ENCODE measurements at places on chromosomes 11 and 22.

DNA sequence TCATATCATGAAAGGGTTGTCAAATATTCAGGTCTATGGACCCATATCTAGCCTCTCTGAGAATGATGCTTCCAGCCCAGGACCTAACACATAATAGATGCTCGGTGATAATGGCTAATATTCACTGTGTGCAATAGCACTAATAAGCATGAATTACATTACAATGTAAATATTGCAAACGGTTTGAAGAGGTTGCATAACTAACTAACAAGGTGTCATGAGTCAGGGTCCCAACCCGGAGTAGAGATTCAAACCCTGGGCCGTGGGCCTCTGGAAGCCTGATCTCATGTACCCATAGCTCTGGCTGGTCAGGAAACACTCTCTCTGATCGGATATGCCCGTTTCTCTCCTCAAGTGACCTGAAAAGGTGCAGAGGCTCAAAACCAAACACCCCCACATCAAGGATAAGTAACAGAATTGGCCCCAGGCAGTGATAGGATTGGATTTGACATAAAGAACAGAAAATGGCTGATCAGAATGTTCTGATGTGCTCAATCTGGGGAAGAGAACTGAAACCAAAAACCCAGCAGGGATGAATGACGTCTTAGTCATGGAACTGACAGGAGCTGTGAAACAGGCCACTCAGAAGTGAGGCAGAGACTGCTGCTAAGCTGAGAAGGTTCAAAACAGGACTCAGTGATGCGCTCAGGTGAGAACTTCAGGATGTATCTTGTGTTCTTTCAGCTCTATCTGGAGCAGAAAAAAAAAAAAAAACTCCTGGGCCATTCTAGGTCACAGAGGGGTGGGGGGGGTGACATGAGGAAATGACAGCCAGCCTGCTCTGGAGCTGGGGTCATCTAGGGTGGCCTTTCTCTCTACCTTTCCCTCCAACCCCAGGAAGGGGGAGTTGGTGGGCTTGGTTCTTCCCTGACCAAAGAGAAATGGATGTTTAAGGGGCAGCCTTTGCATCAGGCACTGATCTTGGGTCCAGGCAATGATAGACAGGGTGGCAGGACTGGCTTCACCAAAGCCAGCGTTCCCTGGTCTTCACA lies 6.6 kb upstream of the KCTD17 start:
- peak; percentile 22 for DNase-seq

DNA sequence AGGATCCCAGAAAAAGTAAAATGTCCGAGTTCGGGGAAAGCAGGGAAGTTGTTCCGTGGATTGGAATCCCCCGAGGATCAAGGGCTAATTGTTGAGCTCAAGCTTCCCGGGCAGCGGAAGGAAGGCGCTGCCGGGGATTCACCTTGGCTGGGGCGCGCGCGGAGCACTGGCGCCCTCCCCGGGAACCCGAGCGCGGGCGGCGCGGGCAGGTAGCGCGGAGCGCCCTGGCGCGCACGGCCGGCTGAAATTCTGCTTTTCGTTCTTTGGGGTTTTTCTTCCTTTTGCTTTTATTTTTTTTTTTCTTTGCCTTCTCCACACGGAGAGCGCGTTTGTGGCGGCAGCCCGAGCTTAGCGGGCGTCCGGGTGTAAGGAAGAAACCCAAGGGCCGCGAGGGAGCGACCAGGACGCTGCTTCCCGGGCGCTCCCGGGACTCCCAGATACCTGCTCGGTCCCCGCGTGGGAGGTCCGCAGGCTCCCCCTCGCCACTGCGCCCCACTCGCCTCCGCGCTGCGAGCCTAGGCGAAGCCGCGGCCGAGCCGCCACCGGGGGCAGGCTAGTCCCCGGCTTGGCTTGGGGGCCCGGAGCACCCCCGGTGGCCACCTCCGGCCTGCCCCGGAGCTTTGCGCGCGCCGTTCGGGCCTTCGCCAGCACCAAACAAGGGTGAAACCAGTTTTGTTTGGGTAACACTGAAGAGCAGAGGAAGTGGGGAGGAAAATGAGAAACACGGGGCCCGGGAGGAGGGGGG lies 4.8 kb upstream of the IGF2 start:
- DNase-seq: no peak

DNA sequence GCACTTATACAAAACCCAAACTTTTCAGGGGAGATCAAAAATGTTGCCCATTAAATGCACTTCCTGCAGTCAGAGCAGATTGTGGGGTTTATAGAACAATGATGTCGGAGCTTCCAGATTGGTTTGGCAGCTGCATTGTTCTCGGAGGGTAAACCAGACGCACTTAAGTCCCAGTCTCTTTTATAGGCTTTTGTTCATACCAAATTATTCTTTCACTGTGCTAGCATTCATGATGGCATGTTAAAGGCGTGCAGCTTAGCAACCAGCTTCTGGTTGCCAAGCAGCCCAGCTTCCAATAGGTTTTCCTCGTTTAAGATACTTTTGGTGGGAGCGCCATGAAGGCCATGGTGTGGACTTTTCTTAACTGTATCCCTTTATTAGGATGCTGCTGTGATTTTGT lies 40.9 kb downstream of the ZC3H12C start:
- no peak for DNase-seq

- no peak for DNase-seq
Observed at GRCh38 chr11:17613983-17614382, 66.9 kb downstream of the OTOG start.

GRCh38 chr11:111264646-111265045 lies 19.1 kb downstream of the POU2AF2 start:
- DNase-seq: no peak

DNA sequence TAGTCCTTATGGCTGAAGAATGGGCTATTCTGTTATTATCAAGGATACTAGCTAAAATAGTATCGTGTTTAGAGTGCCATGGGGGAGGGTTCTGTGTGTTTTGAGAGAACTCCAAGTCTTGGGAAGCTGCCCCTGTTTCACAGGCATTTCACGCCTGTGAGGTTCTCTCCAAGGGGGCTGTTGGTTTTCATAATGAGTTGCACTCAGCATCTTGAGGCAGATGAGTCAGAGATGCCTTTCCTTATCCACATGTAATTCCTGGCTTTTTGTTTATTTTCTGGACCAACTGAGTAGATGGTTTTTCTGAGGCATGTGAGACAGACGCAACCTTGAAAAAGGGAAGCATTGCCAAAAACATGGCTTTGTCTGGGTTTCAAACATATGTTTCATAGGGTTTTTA lies 203.7 kb downstream of the ARHGAP42 start:
- no peak for DNase-seq

- DNase-seq: no peak
Observed at GRCh38 chr11:1194231-1194976, 28.5 kb upstream of the MUC5B start.

- DNase-seq: no peak
Observed at GRCh38 chr11:48270621-48271020, 7.0 kb downstream of the OR4X1 start.

DNA sequence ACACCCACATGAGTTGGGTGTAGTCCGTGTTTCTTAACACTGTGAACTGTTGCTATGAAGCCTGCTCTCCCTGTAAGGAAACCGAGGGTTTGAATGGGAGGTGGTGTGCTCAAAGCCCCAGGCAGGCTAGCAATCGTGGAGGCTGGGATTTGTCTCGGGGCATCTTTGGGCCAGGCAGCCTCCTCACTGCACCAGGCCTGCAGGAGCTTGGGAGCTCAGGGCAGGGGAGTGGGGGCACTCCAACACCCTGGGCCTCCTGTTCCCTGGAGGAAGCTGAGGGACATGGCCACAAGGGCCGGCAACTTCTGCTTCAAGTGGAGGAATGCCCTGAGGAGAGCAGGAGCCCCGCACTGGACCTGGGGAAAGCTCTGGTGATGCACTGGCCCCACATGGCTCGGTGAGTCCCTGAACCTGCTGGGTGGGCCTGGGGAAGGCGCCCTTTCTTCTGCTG lies 164.7 kb upstream of the B3GAT1 start:
- no peak for DNase-seq

All from activated T-cell treated with anti-CD3 and anti-CD28 coated beads for 48 hours (primary cell).